ENCODE measurements at places on chromosomes 1 and 21. TPM values are rescaled to one million over a fixed set of nuclear protein-coding genes. Genes with fewer than 3 reads are reported as not detected.

Gene ACKR1
- polyA plus RNA-seq: 11.8 TPM

DNA sequence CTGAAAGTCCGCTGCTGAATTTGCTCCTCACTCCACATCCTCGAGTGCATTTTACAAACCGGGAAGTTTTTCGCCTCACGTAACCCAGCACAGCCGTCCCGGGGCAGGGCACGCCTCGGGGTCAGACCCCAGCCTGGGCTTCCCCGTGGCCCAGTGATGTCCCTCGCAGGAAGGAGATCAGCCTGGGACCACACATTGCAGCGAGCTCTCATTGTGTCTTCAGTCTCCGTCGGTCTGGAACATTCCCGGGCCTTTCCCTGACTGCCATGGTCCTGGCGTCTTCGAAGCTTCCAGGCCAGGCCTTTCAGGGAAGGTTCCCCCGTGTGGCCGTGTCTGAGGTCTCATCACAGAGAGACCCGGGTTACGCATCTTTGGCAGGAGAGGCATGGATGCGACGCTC, 43.5 kb downstream of the MORN1 start:
- no peak for DNase-seq

DNA sequence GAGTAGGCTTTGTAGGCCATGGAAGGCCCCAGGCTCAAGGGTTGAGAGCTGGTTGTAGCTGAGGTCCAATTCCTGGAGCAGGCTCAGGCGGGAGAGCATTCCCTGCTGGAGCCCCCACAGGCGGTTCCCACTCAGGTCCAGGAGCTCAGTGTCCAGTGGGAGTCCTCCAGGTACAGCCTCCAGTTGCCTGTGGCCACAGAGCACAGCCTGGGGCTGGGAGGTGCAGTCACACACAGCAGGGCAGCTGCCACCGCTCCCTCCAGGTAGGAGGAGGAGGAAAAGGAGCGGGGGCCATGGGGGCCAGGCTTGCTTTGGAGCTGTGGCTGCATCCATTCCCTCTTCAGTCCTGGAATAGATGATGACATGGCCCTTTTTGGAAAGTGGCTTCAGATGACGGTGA, 2.8 kb downstream of the LINGO4 start:
- no peak for DNase-seq

Gene AKIRIN1
- 32.8 TPM for polyA plus RNA-seq

- no peak for DNase-seq
Measured at GRCh38 chr1:67551375-67551774, 121.2 kb upstream of the SERBP1 start.

Gene CTSE
- not detected for polyA plus RNA-seq

DNA sequence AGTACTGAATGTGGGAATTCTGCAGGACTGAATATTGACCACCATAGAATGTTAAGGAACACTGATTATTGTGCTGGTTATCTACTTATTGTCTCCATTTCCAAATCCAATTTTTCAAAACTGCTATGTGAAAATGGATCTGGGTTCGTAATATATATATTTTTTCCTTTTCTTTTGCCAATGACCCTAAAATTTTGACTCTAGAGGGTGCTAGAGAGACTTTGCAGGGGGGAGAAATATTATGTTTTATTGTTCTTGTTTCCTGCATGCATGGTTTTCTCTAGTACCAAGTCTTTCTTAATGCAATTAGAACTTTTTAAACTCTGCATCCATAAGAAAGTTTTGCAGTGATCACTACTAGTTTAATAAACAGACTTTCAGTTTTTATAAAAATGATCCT, 1256.9 kb downstream of the BRINP3 start:
- DNase-seq: no peak

- DNase-seq: no peak
Measured at GRCh38 chr1:4702464-4702863, 48.1 kb downstream of the AJAP1 start.

Gene RGS4
- polyA plus RNA-seq: 0.23 TPM

GRCh38 chr21:45981151-45982091, at the start of gene COL6A1:
TSS of gene COL6A1 (plus strand) at chr21:45981770. CDS start at chr21:45981851, 81 bp downstream.
- peak; percentile 92 for DNase-seq

DNA sequence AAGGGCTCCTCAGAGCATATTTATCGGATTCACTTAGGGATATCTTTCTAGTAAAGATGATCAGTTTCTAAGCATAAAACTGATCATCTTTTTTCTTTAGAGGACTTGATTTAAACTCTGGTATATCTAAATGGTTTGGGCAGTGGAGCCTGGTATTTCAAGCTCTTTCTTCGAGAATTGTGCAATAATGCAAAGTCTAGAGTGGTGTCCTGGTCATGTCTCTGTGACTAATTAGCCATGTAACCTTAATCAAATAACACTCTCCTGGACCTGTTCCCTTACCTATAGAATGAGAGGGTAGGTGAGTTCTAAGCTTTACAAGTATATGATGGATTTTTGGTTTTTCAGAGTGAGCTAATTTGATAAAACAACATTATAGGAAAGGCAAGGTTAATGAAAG, 225.2 kb downstream of the RPS6KC1 start:
- DNase-seq: no peak

GRCh38 chr1:31672986-31673385, 28.3 kb upstream of the PEF1 start:
- DNase-seq: peak; percentile 52

GRCh38 chr1:6052543-6053205, 7.0 kb downstream of the KCNAB2 start:
- DNase-seq: peak; percentile 68

All from psoas muscle (tissue), 8 donors.